ENCODE measurements at places on chromosomes 7 and 10. TPM values are rescaled to one million over a fixed set of nuclear protein-coding genes. Genes with fewer than 3 reads are reported as not detected.

OR6V1 gene
- not detected for polyA plus RNA-seq

ZNF853 gene
- 13.8 TPM for polyA plus RNA-seq

CFAP58 gene
- 0.47 TPM for polyA plus RNA-seq

PPP1R3C gene
- 37.3 TPM for polyA plus RNA-seq

ANXA8L1 gene
- not detected for polyA plus RNA-seq

RAB19 gene
- 2.9 TPM for polyA plus RNA-seq

DIP2C gene
- 21.6 TPM for polyA plus RNA-seq

ADARB2 gene
- polyA plus RNA-seq: 0.88 TPM

AKR1C2 gene
- polyA plus RNA-seq: 8.5 TPM

OPN1SW gene
- 2.2 TPM for polyA plus RNA-seq
